Aorta (tissue), 5 donors: ENCODE measurements at places on chromosomes 3 and 15.

GRCh38 chr3:51799879-51800749 lies 21.1 kb upstream of the IQCF6 start:
- no peak for DNase-seq

DNA sequence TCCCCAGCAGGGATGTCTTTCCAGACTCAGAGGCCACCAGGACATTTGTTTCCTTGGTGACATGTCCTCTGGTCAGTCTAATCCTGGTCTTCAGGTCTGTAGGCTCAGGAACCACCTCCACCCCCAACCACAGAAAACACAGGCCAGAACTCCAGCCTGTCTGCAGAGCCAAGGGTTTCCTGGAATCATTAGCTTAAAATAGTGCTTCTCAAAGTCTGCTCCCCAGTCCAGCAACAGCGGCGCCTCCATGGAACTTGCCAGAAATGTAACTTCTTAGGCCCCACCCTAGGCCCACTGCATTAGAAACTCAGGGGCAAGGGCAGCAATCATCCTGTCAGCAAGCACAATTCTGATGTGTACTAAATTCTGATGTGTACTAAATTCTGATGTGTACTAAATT lies 20.0 kb downstream of the SLC28A1 start:
- DNase-seq: no peak

- DNase-seq: no peak
Observed at GRCh38 chr3:189820365-189820720, 189.2 kb downstream of the TP63 start.

- no peak for DNase-seq
Observed at GRCh38 chr15:71649894-71650293, 160.5 kb upstream of the NR2E3 start.

DNA sequence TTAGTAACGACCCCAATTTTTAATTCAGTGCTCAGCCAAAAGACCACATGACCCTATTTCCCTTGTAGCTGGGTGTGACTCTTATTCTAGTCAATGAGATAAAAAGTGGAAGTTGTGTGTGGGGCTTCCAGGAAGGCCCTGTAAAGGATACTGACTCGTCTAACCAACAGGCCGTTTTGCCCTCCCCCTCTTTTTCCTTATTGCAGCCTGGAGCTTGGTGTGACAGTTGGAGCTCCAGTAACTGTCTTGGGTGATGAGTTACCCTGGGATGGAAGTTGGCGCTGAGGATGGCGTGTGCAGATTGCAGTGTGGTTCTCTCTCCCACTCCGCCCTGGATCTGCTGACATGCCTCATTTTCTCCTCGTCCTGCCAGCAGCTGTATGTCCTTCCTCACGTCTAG lies 209.3 kb upstream of the PROK2 start:
- peak; percentile 50 for DNase-seq

GRCh38 chr3:130831719-130832400 lies 62.0 kb upstream of the ATP2C1 start:
- DNase-seq: no peak
